ENCODE measurements at places on chromosomes 5 and 9.

GRCh38 chr5:115484368-115484767 lies 60.2 kb downstream of the FEM1C start:
- no peak for DNase-seq

DNA sequence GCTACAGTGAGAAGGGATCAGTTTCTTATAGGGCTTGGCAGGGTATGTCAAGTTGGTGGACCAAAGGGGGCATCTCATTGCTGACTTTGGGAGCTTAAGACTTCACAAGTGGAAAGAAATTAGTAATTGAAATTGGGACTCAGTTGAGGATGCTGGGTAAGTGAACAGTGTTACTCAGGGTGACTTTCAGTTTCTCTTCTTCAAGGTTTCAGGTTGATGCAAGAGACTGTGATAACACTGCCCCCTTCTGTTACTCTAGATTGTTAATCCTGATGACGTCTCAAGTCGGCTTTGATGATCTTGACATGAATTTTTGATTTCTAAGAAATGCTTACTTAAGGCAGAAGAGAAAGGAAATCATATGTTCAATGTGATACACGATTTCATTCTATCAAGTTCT lies 21.3 kb downstream of the KCTD16 start:
- DNase-seq, result peak; percentile 15

DNA sequence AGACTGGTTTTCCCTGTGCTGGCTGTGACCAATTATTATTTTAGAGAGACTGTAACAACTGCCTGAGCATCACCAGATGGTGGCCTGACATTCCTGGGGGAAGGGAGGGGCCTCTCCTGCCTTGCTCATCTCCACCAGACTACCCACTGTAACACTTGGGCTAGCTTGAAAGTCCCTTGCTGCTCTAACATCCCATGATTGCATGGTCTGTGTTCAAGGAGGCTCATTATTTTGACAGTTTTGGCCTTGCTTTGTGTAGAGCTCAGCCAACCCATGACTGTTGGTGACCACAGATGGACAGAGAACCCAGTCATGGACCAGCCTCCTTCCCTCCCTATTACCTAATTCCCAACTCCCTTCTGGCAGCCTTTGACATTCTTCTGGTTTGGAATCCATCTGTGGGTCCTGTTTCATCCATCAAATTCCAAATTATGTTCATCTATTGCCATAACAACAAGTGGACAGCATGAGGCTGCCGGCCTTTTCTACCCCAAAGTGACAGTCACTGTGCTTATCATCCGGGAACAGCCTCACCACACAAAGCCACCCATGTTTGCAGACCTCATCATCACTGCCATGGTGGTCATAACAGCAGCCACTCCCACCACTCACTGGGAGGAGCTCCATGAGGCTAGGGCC lies 49.0 kb upstream of the ICE1 start:
- DNase-seq, result no peak

DNA sequence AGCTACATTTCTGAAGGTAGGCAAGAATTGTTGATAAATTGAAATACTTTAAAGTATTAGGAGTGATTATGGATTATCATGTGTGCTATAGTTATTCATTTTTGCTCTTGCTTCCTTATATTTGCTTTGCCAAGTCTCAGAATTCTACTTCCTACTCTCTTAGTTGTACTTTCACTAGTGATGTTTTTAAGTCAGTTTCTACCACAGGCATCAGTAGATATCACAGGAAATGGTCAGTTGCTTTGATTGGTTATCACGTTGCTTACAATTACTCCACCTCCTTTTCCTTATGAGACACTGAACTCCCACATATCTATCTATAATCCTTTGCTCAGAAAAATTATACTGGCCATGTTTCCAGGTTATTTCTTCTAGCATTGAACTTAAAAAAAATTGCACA lies 472.8 kb downstream of the DMRTA1 start:
- DNase-seq, result no peak

DNA sequence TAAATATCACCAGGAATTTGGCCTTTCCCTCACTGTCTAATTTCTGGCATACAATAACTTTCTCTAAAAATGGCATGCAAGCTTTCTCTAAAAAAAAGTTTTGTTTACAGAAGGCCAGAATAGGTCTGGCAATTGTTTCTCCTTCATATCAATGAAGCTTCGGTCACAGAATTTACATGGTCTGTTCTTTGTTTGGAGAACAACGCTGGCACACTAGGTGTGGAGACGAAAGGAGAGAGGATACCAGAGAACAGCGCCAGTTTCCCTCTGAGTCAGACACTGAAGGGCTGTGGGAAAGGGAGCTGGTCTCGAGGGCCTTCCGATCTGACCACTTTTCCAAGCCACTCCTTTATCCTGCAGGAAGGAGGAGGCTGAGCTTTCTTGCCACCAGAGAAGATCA lies 60.1 kb upstream of the ITGA1 start:
- DNase-seq, result no peak

GRCh38 chr9:82332774-82333152 lies 344.2 kb downstream of the SPATA31D1 start:
- DNase-seq, result no peak

DNA sequence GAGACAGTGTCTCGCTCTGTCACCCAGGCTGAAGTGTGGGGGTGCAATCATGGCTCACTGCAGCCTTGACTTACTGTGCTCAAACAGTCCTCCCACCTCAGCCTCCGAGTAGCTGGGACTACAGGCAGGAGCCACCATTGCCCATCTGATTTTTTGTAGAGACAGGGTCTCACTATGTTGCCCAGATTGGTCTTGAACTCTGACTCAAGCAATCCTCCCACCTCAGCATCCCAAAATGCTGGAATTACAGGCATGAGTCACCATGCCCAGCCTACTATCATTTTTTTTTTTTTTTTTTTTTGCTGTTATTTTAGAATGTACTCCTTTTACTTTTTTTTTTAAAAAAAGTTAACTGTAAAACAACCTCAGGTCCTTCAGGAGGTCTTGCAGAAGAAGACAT lies 449.0 kb downstream of the CCDC171 start:
- no peak for DNase-seq

DNA sequence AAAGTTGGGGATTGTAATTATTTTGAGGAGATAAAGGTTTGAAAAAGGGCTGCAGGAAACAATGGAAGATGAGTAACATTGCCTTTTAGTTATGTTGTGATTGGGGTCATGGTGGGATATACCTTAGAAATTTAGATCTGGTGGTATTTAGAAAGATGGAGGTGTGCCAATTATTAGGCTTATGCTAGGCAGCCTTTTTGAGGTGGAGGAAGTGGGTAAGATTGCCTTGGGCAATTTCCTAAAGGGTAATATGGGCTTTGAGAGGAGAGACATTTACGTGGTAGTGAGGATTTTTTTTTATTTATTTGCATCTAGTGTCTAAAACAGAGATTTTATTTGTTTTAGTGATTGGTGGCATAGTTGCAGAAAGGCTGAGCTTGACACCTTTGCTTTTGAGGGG lies 10.5 kb downstream of the HSPA4 start:
- no peak for DNase-seq

- no peak for DNase-seq
Observed at GRCh38 chr5:133341915-133342710, 270.2 kb downstream of the FSTL4 start.

DNA sequence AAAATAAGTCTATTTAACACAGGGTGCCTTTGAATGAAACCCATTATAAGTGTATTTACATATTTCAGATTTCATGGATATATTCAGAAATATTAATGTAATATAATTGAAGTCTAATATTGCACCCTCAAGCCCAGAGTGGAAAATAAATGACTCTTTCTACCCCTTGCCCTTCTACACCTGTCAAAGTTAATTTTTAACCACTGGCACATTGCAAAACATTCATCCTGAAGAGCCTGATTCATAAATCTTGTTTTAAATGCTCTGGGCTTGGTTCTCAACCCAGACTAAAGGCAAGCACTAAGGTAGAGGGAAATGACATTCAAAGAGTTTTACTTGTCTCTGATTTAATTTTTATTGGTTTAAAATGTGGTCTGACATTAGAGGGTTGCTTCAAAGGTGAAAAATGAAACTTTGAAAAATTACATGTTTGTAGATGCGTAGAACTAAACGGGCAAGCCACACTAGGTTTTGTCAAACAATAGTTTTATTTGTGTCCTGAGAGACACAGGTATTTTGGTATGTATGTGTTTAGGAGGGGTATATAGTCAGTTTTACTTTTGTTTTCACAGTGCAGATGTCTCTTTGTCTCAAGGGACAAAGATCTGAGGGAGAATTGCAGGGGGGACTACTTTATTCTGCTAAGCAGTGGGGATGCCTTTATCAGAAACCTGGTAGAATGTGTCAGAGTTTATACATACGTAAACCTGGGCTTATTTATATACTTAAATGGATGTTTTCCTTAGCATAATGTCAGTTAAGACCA lies 69.7 kb downstream of the PIK3R1 start:
- no peak for DNase-seq

GRCh38 chr9:4328723-4329122 lies 28.9 kb upstream of the GLIS3 start:
- no peak for DNase-seq

GRCh38 chr9:114207034-114207810 lies 51.9 kb downstream of the COL27A1 start:
- no peak for DNase-seq

GRCh38 chr9:127368852-127369402 lies 28.0 kb upstream of the SLC2A8 start:
- no peak for DNase-seq

DNA sequence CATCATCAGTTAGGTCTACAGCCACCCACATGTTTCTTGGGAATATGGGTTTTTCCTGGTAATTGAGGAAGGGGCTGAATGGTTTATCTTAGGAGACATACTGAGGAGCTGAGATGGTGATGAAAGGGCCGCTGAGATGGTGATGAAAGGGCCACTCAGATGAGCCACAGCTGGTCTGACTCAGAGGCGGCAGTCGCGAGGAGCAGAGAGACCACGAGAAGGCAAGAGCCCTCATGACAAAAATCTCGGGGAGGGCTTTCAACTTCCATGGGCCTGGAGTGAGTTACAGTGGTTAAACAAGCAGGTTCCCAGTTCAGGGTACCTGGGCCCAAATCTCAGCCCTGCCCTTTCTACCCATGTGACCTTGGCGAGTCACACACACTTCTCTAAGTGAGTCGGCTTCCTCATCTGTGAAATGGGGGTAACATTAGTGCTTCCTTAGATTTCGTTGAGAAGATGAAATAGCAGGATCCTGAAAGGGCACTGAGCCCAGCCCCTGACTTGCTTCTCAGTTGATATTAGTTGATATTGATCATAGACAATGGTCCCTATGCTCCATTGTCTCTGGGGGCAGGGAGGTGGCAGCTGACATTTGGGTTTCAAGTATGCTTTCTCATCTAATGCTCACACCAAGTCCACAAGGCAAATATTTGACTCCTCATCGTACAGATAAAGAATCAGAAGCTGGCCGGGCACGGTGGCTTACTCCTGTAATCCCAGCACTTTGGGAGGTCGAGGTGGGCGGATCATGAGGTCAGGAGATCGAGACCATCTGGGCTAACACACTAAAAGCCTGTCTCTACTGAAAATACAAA lies 169.5 kb downstream of the RGS3 start:
- DNase-seq, result no peak

All from activated naive CD4-positive, alpha-beta T cell treated with Interleukin-2 at 50 U/mL for 16 hours (primary cell).